Astrocyte of the cerebellum (primary cell): ENCODE measurements at places on chromosomes 2 and 18.
A peak's percentile ranks its signal among the peaks of the same experiment; 100 is the strongest.

DNA sequence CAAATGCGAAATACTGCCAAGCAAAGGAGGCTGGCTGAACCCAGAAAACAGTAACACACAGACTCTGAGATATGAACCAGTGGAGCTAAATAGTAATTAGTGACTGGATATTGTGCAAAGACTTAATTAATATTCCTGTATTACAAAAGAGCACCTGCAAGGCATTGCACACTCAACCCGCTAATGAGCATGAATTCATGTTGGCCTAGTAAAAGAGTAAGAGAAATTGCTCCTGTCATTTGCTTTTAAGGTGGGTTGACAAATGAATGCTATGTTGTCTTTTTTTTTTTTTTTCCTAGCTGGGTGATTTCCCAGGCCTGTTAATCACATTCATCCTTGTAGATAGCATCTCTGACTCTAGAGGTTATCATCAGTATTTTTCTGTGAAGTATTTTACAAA lies 87.0 kb upstream of the CERS6 start:
- DNase-seq, result no peak

DNA sequence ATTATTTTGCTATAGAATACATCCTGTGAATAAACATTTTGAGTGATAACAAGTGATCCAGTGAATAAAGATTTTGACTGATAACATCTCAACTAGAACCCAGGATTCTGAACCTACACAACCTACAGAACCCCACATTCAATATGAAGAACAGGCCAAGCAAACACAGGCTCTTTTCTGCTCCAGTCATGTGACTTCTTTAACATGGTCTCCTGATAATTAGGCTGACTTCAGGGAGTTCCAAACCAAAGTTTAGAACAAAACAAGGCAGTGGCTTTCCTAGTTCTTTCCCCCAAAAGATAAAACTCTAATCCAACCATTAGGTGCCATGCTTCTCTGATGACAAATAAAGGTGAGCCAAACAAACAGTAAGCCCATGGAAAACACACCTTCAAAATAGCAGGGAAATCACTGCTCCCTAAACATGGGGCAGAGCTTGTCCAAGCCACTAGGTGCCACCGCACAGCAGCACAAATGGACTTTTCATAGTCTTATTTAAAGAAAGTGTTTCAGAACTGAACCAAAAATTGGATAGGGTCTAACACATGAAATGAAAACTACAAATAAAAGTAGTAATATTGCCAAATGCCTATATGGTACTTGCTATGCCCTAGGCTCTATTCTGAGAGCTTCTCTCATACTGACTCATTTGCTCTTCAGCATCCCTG lies 95.3 kb downstream of the EVA1A start:
- peak; percentile 41 for DNase-seq

DNA sequence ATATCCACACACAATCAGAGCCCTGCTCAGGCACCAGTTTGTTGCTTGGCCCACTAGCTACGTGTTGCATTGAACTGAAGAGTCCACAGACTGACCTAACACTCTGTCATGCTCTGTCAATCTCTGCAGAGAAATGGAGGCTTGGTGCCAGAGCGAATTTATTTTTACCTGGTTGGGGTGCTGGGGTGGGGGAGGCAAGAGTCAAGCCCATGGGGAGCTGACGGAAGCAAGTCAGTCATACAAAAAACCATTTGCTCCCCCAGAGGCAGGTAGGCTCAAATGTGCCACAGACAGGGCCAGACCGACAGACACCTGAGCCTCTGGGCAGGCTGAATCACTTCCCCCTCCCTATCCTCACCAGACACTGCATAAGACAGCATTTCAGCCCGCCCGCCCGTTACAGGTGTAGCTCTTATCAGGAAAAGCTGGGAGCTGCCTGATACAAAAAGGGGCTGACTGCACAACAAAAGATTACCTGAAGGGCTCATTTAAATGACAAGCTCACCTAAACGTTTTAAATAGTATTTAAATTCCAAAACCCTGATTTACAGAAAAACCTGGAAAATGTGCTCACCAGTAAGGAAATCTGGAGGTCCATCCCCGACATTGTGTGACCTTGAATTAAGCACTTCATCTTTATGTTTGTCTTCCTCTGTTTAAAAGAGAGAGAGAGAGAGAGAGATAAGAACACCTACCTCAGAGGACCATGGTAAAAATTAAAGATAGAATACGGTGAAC lies 2.1 kb upstream of the PCBP1 start:
- DNase-seq, result no peak

- DNase-seq, result no peak
Measured at GRCh38 chr2:159773886-159774285, 24.1 kb downstream of the CD302 start.

GRCh38 chr2:191995285-191995684 lies 148.4 kb upstream of the CAVIN2 start:
- DNase-seq, result no peak

- DNase-seq, result no peak
Measured at GRCh38 chr2:121094101-121094500, 190.9 kb downstream of the TFCP2L1 start.

DNA sequence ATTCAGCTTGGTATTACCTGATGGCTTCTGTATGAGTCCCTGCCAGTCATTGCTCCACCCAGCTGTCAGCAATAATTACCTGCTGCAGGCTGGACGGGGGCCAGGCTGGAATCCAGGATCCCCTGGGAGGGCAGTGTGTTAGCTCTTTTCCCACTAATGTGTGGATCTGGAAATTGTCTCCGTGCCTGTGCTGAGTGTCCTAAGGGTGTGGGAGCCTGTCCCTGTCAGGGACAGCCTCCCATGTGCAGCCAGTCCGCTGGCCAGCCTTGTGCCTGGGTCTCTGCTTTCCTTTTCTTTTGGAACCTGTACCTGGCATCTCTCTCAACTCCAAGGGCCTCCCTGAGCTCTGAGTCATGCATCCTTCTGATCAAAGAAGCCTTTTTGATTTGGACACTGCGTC lies 107.2 kb upstream of the SPRED2 start:
- DNase-seq, result no peak

- DNase-seq, result no peak
Measured at GRCh38 chr18:10378688-10379420, 75.6 kb upstream of the APCDD1 start.

DNA sequence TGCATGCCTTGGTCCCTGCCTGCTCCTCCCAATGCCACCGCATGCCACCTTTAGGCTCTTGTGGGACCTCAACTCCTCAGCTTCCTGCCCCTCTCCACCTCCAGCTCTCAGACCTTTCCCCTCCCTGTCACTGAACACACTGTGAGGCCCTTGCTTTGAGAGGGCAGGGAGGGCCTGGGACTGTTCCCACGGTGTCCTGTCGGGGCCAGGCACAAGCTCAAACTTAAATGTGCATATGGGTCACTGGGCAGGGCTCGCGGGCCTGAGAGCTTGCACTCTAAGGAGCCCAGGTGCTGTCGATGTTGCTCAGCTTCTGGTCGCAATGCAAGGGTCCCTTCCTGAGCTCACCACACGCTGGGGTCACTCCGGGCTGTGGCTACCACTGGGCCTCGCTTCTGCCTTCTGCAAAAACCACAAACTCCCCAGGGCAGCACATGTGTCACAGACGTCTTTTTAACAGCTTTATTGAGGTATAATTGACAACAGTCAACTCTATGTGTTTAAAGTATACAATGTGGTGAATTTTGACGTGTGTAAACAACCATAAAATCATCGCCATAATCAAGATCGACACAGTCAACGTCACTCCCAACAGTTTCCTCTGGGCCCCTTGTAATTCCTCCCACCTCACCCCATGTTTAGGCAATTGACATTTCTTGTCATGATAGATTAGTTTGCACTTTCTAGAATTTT lies 11.9 kb upstream of the B3GNT7 start:
- DNase-seq, result no peak

DNA sequence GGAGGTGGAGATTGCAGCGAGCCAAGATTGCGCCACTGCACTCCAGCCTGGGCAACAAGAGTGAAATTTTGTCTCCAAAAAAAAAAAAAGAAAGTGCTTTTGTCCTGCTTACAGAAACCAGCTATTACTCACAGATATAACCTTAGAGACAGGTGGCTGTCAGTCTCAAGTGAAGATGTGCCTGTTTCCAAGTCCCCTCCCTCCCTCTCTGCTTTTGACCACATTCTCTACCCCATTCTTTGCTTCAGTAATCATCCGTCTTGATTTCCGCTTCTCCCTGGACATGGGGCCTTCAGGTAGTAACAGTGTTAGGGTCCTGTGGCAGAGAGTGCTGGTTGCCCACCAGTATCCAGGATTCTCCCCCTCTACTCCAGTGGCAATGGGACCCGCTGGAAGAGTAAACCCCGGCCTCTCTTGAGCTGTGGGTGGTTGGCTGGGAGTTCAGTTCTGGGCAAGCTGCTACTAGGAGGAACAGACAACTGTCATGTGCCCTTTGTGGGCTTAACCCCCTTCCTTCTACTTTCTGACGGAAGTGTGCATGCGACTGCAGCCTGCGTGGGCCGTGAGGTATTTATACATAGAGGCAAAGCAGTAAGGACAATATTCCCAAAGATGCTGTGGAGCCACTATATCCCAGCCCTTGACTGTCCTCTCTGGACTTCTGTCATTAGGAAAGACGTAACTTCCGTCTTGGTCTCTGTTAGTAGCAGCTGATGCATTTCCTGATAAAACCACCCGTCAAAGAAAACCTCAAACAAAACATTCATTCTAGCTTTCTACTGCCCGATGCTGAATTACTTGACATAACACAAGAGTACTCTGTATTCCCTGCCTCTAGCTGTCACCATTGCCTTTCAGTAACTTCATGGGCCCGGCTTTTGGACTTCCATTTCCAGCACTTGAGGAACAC lies 17.8 kb downstream of the PDCL3 start:
- no peak for DNase-seq

DNA sequence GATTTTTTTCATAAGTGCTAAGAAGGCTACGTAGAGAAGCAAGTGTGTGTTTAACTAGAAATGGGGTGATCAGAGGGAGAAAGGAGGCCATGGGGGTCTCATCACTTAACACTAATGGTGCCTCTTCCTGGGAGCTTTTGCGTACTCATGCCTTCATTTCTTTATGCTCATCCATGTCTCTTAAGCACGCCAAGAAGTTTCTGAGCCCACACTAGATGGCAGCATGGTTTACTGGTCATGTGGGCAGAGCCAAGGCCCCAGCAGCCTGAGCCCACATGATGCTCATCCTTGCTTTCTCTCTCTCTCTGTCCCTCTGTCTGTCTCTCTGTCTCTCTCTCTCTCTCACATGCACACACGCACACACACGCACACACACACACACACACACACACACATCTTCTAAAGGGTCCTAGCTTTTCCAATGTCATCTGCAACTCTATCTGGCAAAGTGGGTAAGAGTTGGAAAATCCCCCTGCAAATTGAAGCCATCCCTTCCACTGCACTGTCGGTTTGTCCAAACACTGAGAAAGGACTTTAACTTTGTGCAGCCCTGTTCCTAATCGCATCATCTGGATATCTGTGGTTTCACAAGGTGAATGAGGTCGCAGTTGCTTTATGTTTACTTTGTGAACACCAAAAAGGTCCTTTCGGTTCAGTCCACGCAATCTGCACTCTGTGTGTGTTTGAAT lies 137.1 kb upstream of the CCDC68 start:
- DNase-seq, result no peak

DNA sequence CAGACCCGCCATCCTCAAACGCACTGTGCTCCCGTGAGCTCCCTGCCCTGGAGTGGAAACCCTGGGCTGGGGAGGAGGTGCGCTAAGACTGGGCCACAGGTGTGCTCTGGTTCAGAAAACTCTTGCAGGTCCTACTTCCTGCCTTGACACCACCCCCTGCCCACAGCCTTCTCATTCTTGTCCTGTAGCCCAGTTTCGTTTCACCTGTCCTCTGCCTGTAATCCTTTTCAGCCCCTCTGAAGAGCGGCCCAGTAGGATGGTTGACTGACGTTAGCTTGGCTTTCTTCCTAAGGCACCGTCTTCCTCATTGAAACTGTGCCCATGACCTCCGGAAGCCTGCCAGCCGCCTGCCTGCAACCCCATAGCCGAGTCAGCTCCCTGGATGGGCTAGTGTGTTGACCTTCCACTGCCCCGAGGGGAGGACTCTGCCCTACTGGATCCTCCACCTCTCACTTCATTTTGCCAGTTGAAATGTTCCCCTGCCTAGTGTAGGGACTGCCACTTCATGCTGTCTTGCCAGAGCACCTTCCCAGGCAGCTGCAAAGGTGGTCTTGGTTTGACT lies 116.9 kb downstream of the AGAP1 start:
- no peak for DNase-seq

DNA sequence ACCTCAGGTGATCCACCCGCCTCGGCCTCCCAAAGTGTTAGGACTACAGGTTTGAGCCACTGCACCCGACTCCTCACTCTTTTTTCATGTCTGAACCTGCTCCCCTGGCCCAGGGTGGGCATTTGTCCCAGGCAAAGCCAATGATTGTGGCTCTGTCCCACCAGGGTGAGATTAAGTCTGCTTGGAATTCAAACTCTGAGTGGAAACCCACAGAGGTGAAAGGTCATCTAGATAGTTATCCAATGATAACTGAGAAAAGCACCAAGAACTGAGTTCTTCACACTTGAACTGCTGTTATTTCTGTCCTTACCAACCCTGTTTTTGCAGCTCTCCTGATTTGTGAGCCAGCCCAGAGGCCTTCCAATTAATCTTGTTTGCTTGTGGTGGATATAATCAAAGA lies 62.4 kb upstream of the ACVR1 start:
- no peak for DNase-seq

DNA sequence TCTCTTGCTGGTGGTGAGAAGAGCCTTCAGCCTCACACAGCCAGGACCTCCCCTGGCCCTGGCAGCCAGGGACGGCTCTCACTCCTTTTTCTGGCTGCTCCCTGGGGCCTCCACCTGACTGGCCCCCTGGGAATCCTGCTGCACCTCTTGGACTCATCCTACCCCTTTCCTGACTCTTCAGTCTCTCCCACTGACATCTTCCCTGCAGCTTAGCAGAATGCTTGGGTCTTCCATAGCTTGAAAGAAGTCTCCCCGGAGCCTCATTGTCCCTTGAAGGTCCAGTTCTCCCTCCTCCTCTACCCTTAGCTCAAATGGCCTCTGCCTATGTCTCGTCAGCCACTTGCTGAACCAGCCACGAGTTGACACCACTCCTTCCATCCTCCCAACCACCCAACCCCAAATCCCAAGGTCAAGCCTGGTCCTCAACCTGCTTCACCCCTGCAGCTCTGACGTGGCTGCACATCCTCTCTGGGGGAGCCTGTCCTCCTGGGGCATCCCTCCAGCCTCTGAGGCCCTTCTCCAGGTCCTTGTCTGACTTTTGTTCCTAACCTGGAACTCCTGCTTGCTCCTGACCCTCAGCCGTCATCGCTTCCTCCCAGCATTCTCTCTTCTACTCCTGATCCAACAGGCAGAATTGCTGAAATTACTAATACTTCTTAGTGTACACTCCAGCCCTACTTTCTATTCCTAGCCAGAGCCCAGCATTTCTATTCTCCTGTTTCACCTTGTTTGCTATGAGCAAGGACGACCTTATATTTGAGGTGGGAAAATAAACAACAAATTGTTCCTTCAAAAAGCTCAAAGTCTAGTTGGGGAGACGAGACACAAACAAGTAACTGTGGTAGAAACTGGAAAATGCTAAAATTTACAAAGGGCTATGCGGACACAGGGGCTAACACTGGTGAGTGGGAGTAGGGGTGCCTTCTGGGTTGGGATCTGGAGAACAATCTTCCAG lies 68.7 kb upstream of the MGAT4A start:
- DNase-seq, result no peak

GRCh38 chr2:99942561-99943347 lies 199.6 kb downstream of the AFF3 start:
- DNase-seq, result no peak

GRCh38 chr2:59655809-59656208 lies 897.6 kb downstream of the BCL11A start:
- no peak for DNase-seq

- DNase-seq, result no peak
Measured at GRCh38 chr2:179222076-179222475, 42.6 kb downstream of the SESTD1 start.

- DNase-seq, result peak; percentile 54
Measured at GRCh38 chr2:231557571-231558217, 27.4 kb upstream of the NMUR1 start.
